A172 (cell line): ENCODE measurements at places on chromosomes 6 and 20. TPM values are rescaled to one million over a fixed set of nuclear protein-coding genes. Genes with fewer than 3 reads are reported as not detected.

The PI16 gene
- 0.74 TPM in 1 of 2 replicates, not detected in the other for total RNA-seq

- DNase-seq: no peak
Observed at GRCh38 chr20:50308166-50308512, 117.5 kb downstream of the CEBPB start.

DNA sequence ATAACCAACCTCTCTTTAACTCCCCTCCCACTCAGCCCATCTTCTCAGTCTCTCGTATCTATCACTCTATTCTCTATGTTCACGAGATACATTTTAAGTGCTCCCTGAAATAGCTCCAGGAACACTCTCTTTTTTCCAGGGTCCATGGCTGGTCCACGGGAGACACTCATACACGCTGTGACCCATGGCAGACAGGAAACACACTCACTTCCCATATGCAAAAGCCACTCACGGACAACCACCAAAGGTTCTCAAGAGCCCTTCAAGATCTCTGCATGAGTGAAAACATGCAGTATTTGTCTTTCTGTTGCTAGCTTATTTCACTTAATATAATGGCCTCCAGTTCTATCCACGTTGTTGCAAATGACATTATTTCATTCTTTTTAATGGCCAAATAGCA lies 71.4 kb upstream of the PCSK2 start:
- DNase-seq: no peak

GRCh38 chr20:9889270-9889981 lies 50.5 kb upstream of the PAK5 start:
- no peak for DNase-seq

The MATN4 gene
- not detected in 2 replicates for total RNA-seq

DNA sequence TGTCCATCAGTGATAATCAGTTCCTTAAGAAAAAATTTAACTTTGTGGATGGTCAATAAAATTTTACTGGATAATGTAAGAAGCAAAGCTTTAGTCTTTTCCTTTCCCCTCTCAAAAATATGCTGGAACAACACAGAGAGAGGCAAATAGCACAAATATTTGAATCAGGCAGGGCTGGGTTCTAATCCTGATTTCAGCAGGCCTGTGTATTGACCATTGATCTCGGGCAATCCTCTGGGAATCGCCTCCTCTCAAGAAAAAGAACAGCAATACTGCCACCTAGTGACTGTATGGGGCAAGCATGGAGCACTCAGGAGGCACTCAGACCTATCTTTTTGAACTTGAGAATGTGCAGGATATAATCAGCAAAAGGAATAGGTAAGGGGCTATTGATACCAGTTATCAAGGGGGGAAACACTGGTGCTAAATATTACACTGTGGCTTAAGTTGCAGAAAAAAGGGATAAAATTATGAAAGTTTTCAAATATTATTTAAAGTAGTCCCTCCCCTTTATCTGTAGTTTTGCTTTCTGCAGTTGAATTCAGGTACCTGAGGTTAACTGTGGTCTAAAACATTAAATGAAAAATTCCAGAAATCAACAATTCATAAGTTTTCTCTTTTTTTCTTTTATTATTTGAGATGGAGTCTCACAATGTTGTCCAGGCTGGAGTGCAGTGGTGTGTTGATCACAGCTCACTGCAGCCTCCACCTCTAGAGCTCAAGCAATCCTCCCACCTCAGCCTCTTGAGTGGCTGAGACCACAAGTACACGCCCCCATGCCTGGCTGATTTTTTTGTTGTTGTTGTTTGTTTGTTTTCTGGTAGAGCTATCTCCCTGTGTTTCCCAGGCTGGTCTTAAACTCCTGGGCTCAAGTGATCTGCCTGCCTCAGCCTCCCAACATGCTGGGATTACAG lies 91.8 kb upstream of the NHSL1 start:
- DNase-seq: peak; percentile 62

- no peak for DNase-seq
Observed at GRCh38 chr20:63254232-63254605, at the start of gene NKAIN4. Gene NKAIN4, minus strand, starts transcription at chr20:63254463. Its CDS starts 13 bp downstream, at chr20:63254450.

The PXDC1 gene
- 38.6 and 50.8 TPM in 2 replicates for total RNA-seq

- DNase-seq: no peak
Observed at GRCh38 chr6:89640804-89641203, 2.3 kb upstream of the LYRM2 start.

The UBD gene
- total RNA-seq: not detected in 2 replicates

DNA sequence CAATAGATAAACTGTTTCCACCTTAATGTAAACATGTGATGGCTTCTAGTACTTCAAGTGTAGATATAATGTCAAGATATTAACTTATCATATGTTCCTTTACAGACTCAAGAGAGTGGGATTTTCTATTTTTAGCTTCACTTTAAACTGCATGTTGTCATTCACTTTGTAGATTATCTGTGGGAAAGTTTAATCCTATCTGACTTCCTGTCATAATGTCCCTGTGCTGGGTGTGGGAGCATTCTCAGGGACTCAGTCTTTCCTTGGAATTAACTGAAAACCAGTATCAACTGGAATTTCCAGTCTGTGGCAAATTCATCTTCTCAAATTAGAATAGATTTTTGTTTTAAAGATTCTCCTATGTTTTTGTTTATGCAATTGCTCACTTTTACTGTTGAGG lies 226.1 kb upstream of the FERMT1 start:
- DNase-seq: no peak

GRCh38 chr20:56157530-56158203 lies 90.9 kb upstream of the MC3R start:
- no peak for DNase-seq

DNA sequence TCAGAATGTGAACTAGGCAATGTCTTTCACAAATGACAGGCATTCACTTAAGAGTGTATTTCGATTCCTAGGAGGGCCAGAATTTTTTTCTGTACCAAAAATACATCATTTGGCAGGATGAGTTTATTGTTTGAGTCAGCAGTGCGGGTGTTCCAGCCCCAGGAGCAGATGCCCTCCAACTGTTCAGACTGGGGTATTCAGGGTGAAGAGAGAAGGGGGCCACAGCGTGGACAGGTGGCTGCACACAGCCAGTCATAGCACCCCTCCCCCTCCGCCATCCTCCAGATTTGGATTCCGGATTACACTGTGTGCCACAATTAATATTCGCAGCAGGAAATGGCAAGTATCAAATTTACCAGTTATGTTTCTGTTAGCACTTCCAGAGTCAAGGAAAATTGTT lies 38.6 kb downstream of the RIPOR2 start:
- DNase-seq: no peak

The SLC32A1 gene
- not detected in 2 replicates for total RNA-seq

The LST1 gene
- total RNA-seq: not detected in 2 replicates

The KCNQ2 gene
- 0.31 and 0.36 TPM in 2 replicates for total RNA-seq

The TRIM40 gene
- total RNA-seq: not detected in 2 replicates

The LTB gene
- not detected in 2 replicates for total RNA-seq

DNA sequence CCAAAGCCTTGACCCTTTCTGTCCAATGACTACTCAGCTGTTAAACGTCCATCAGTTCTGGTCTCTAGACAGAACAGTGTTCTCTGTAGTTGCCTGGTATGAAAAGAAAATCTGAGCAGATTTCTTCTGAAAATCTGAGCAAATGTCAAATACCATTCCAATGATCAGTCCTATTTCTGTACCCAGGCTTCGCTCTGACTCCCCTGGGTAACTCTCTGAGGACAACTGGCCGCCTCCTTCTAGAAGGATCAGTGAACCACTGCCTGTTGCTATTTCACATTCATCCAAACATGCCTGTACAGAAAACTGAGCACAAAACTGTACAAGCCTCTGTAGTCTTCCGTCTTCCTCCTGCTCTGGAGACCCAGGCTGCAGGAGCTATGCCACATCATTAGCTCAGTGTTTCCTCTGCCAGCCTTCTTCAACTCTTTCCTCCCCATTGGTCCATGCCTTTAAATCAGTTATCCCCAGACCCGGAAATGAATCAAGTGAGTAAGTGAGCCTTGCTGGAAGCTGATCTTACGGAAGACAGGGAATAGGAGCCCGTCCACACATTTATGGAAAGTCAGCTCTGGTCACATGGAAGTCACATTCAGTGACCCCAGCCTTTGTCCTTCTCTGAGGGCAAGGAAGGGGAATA lies 63.3 kb downstream of the DAAM2 start:
- DNase-seq: no peak

The CBLN4 gene
- total RNA-seq: not detected in 2 replicates

- DNase-seq: no peak
Observed at GRCh38 chr6:33301877-33302276, 3.1 kb upstream of the RGL2 start.

GRCh38 chr6:110363748-110364147 lies 5.6 kb upstream of the METTL24 start:
- DNase-seq: no peak

The RAMACL gene
- 0.19 and 1.2 TPM in 2 replicates for total RNA-seq

GRCh38 chr20:46150943-46151342 lies 32.8 kb downstream of the CD40 start:
- DNase-seq: no peak

The CNKSR3 gene
- 1.8 and 2.7 TPM in 2 replicates for total RNA-seq

GRCh38 chr6:66662196-66662595 lies 955.2 kb upstream of the EYS start:
- peak; percentile 2 for DNase-seq

The INSM1 gene
- not detected in 2 replicates for total RNA-seq

DNA sequence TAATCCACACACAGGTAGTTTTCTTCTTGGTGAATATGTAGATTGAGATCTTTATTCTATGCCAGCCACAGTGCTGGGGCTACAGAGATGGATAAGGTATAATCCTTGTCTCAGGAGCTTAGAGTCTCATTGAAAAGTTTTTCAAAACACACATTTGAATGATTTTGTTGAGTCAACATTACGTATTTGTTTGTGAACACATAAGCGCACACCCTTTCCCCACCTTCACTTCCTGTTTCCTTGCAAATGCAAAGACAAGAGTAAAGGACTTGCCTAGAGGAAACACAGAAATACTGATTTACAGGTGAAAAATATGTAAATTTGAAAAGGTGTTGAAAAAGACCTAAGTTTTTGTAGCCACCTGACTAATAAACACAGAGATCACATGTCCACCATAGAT lies 27.8 kb downstream of the VAPB start:
- no peak for DNase-seq

The SMIM13 gene
- total RNA-seq: 12.3 and 12.9 TPM in 2 replicates

- DNase-seq: no peak
Observed at GRCh38 chr6:142927904-142928303, 17.1 kb downstream of the HIVEP2 start.

DNA sequence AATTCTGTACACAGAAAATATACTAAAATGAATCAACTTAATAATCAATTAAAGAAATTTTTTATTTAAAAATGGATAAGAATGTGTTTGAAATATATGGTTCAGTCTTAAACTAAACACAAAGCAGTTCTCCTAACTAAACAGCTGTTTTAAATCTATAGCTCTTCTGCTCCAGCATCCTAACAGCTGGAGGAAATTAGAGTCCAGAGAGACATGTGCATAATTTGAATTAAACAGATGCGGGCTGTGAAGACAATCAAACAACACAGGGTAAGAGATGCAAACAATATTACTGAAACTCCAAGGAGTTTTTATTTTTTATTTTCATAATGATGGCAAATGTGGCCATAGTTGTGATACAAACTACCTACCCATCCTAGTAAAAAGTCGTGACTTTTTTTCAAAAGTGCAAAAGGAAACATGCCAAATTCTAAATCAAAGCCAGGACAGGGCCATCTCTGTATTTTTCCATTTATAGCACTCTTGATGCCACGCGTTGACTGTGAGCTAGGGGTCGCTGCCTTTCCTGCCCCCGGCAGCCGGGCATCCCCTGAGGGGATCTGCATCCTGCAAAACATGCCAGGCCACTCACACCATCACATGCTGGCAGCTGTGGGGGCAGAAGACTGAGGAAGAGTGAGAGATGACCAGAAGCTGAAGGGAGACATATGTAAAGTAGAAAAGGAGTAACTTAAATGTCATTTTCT lies 310.6 kb downstream of the PRKN start:
- DNase-seq: no peak

The TRIM31 gene
- not detected in 2 replicates for total RNA-seq

DNA sequence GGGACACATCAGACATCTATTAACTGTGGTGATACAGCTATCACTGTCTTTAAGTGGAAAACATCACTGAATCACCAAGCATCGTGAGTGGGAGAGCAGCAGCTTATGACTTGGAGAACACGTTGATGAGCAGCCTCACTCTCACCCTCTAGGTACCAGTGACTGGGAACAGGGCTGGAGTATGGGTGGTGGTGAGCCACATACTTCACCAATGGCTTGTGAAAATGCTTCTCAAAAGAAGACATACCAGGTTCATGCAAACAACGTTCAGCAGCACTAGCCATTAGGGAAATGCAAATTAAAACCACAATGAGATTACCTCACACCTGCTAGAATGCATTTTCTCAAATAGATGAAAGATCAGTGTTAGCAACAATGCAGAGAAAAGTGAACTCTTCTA lies 25.3 kb downstream of the SNX5 start:
- DNase-seq: no peak

DNA sequence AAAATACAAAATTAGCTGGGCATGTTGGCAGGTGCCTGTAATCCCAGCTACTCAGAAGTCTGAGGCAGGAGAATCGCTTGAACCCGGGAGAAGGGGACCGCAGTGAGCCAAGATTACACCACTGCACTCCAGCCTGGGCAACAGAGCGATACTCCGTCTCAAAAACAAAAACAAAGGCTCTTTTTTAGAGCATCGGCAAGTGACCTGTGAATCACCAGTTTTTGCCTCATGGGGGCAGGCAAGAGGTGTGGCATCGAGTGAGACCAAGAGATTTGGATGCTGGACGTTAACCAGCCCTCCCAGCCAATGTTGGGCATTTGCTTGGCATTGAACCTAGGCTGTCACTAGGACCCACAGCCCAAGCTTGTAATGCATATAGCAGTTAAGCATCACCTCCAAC lies 14.6 kb upstream of the CDK5RAP1 start:
- peak; percentile 52 for DNase-seq

- no peak for DNase-seq
Observed at GRCh38 chr6:1372690-1373089, 16.7 kb upstream of the FOXF2 start.

- no peak for DNase-seq
Observed at GRCh38 chr6:5300206-5300764, 39.0 kb downstream of the FARS2 start.

The SNAI1 gene
- 0.62 and 2.6 TPM in 2 replicates for total RNA-seq

DNA sequence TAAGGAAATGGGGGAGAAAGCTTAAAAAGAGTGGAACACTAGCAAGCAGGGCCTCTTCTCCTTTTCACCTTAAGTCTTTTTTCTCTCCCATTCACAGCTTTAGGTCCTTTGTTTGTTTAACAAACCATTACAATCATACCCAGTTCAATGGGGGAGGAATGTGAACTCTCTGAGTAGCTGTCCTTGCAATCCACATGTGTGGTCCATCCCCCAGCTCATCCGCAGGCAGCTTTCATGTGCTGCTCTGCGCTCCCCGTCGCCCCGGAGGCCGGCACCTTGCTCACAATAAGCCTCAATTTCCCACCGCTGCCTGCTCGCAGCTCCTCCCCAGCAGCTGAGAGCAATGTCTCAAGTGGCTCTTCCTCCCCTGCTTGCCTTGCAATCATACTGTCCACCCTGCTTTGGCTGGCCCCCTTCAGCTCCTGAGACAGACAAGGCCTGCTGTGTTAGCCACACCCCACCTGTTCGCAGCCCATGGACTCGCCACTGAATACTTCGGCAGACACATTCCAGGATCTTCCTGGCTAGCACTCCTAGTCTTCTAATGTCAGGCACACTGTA lies 49.1 kb downstream of the PLAGL1 start:
- no peak for DNase-seq

GRCh38 chr20:62069741-62070216 lies 4.1 kb upstream of the TAF4 start:
- DNase-seq: peak; percentile 69
